ENCODE measurements at places on chromosomes 12 and 14.
A peak's percentile ranks its signal among the peaks of the same experiment; 100 is the strongest.

DNA sequence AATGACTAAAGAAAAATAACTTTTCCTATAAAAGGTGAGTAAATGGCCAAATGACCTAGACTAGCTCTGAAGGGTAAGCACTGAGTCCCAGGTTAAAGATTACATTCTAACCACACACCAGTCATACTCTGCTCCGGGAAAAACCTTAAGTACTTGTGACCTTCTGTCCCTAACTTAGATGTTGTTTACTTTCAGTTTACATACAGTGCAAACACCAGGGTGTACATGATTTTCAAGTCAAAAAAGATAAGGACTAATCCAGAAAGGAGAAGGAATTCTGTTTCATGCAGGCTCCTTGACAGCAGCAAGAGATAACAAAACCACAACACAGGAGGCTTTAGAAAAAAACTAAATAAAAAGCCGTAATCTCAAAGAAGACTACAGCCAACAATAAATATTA, 174.2 kb downstream of the PPM1H start:
- H3K4me1 ChIP-seq: no peaks in the 10 kb centered on the region
- no peaks in the 10 kb centered on the region for H3K36me3 ChIP-seq
- no peak for DNase-seq
- no peak overlapping the region for H3K27ac ChIP-seq

DNA sequence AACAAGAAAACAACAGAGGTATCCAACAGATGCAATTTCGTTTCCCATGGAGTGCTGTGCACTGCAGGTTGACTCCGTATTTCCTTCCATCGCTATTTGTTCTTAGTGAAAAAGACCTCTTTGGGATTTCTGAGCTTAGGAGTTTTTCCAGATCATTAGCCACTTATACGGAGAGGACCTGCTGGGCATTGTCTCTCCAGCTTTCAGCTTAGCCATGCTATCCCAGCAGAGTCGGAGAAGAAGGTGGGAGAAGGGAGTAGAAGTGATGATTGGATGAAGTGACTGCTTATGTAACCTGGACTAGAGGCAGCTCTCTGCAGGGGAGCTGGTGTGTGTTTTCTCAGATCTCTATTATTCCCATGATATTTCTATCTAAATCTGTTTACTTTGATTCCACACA, 737.7 kb downstream of the DIO2 start:
- peaks cover 4% of the 10 kb centered on the region for H3K27me3 ChIP-seq
- no peaks in the 10 kb centered on the region for H3K4me1 ChIP-seq
- no peaks in the 10 kb centered on the region for H3K36me3 ChIP-seq
- H3K4me3 ChIP-seq: no peak overlapping the region
- no peak overlapping the region for H3K27ac ChIP-seq

DNA sequence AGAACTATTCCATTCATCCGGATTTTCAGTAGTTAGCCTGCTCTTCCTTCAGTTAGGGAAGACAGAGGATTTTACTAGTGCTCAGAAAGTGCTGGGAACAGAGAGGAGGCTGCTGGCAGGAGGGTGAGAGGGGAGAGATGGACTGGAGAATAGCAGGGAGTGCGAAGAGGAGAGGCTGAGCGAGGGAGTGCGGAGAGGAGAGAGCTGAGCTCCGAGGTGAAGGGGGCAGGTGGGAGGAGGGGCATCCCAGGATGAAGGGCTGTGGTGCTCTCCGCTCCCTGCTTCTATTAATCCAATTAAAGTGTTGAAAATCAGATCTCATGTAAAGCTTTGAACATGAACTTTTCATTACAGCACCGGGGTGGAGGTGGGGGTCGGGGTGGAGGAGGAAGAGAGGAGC, 20.4 kb upstream of the SMOC1 start:
- DNase-seq: no peak
- no peaks in the 10 kb centered on the region for H3K4me1 ChIP-seq
- no peaks in the 10 kb centered on the region for H3K36me3 ChIP-seq
- H3K27me3 ChIP-seq: peaks cover 6% of the 10 kb centered on the region
- no peak overlapping the region for H3K4me3 ChIP-seq
- H3K27ac ChIP-seq: no peak overlapping the region

GRCh38 chr14:100359881-100360280, 36.7 kb downstream of the SLC25A47 start:
- H3K36me3 ChIP-seq: peaks cover 63% of the 10 kb centered on the region
- no peaks in the 10 kb centered on the region for H3K4me1 ChIP-seq
- no peak overlapping the region for H3K27ac ChIP-seq
- DNase-seq: no peak

DNA sequence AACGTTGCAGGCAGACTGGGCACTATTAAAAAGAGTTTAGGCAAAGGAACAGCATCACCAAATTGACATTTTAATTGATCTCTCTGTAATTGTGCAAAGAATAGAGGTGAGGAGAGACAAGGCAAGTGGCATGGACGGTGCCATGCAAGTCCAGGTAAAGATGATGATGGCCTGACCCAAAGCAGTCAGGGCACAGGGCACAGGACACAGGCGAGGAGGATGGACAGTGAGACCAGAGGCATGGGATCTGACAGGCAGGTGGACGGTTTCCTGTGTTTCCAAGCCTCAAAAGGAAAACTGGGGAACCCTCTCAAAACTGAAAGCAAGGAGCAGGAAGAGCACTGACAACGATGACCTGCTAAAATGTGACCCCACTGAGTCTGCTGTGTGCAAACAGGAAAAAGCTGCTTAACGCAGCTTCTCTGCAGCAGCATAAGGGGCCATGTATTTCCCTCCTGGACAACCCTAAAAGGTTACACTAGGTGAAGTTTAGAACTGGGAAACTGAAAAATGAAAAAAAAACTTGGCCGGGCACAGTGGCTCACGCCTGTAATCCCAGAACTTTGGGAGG, 50.9 kb downstream of the CLIP1 start:
- peaks cover 27% of the 10 kb centered on the region for H3K4me1 ChIP-seq
- peaks cover 3% of the 10 kb centered on the region for H3K36me3 ChIP-seq
- H3K4me3 ChIP-seq: no peak overlapping the region
- DNase-seq: no peak
- peak overlapping the region; percentile 17 for H3K27ac ChIP-seq

- H3K27ac ChIP-seq: no peak overlapping the region
- H3K36me3 ChIP-seq: no peaks in the 10 kb centered on the region
- peak; percentile 66 for DNase-seq
Measured at GRCh38 chr12:29519585-29520182, 22.2 kb upstream of the OVCH1 start.

DNA sequence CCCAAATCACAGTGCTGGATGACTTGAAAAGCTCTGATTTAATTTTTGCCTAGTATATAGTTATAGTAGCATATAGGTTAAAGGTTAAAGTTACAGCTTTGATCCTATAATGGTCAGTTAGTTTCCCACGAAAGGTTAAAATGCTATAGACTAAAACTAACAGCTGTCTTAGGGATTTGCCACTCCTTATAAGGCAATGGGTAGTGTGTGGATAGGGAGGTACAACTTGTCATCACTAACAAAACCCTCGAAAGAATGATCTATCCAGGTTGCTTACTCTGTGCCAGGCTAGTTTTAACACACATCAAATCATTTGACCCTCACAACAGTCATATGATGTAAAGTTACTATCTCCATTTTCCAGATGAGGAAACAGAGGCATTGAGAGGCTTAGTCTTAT, 11.7 kb downstream of the RCOR1 start:
- no peak for DNase-seq
- peaks cover 28% of the 10 kb centered on the region for H3K4me1 ChIP-seq
- H3K36me3 ChIP-seq: peaks cover 26% of the 10 kb centered on the region
- H3K27me3 ChIP-seq: no peaks in the 10 kb centered on the region
- H3K4me3 ChIP-seq: no peak overlapping the region
- no peak overlapping the region for H3K27ac ChIP-seq

GRCh38 chr14:66311990-66312389, 174.2 kb upstream of the CCDC196 start:
- H3K27me3 ChIP-seq: no peaks in the 10 kb centered on the region
- no peaks in the 10 kb centered on the region for H3K36me3 ChIP-seq
- no peak for DNase-seq
- no peak overlapping the region for H3K27ac ChIP-seq

DNA sequence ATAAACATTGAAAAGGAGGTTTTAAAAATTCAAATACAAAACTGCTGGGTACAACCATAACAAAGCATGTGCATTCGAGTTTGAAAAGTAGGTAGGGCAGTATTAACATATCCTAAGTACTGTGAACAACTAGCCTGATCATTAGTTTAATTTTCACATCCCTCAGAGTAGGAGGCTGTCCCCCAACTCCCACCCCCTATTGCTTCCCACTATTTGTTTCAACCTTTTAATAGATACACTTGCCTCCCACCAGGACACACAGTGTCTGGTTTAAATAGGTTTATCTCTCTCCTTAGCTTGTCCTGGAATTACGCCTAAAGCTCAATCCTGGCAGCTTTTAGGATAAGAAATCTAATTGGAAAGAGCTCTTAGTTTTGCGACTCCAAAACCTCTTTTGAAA, 2.1 kb downstream of the TAOK3 start:
- H3K27ac ChIP-seq: peak overlapping the region; percentile 43
- no peaks in the 10 kb centered on the region for H3K27me3 ChIP-seq
- peak overlapping the region; percentile 85 for H3K4me3 ChIP-seq
- no peaks in the 10 kb centered on the region for H3K36me3 ChIP-seq
- H3K4me1 ChIP-seq: peaks cover 24% of the 10 kb centered on the region

DNA sequence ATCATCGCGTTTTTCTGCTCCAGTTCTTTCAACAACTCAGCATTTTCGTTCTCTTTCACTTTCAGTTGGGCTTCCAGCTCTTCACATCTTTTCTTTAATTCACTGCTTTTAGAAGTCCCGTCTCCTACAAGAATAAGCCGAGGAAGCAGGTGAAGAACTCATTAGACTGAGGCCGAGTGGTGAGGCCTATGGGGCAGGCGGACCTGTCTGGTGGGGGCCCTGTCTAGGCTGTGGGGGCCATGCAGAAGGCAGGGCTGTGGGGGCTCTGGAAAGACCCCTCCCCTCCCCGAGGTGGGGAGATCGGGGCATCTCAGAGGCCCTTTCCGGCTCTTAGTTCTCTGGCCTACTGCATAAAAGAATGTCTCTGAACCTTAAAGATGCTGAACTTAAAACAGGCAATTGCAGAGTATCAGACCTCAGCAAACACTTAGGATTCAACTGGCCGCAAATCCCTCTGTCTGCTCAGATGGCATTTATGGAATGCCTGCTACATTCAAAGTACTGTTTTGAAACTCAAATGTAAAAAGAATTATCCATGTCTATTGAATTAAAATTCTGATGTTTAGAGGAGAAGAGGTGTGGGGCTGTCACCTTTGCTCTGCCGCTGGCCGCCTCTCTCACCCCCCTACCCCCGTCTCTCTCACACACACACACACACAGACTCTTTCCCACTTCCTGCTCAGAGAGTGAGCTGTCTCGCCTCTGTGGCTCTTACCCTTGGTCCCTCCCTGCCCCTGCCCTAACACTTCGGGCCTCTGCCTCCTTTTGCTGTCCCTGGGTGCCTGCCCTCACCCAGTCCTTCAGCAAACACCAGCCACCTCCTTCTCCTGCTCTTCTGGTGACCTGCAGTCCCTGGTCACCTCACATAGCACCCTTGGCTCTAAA, 34.7 kb downstream of the CCDC92 start:
- no peak for DNase-seq
- no peak overlapping the region for H3K27ac ChIP-seq
- no peaks in the 10 kb centered on the region for H3K27me3 ChIP-seq
- H3K36me3 ChIP-seq: no peaks in the 10 kb centered on the region
- H3K4me1 ChIP-seq: no peaks in the 10 kb centered on the region

GRCh38 chr12:49019443-49020324, 1.1 kb upstream of the PRKAG1 start:
- H3K27ac ChIP-seq: peak overlapping the region; percentile 95
- peak overlapping the region; percentile 82 for H3K4me3 ChIP-seq
- peaks cover 40% of the 10 kb centered on the region for H3K36me3 ChIP-seq
- no peaks in the 10 kb centered on the region for H3K27me3 ChIP-seq
- peaks cover 16% of the 10 kb centered on the region for H3K4me1 ChIP-seq
- DNase-seq: peak; percentile 61

GRCh38 chr12:98637068-98637467, 7.5 kb downstream of the IKBIP start:
- no peak overlapping the region for H3K27ac ChIP-seq
- H3K4me1 ChIP-seq: peaks cover 4% of the 10 kb centered on the region
- H3K36me3 ChIP-seq: no peaks in the 10 kb centered on the region
- H3K27me3 ChIP-seq: no peaks in the 10 kb centered on the region
- no peak for DNase-seq
- H3K4me3 ChIP-seq: no peak overlapping the region

- H3K4me1 ChIP-seq: peaks cover 35% of the 10 kb centered on the region
- H3K36me3 ChIP-seq: no peaks in the 10 kb centered on the region
- H3K27me3 ChIP-seq: no peaks in the 10 kb centered on the region
- peak; percentile 64 for DNase-seq
- H3K4me3 ChIP-seq: peak overlapping the region; percentile 90
Measured at GRCh38 chr12:79689477-79690141, 1.2 kb downstream of the PAWR start.

GRCh38 chr12:71472441-71472911, 32.9 kb downstream of the LGR5 start:
- DNase-seq: no peak
- H3K27me3 ChIP-seq: no peaks in the 10 kb centered on the region
- H3K4me1 ChIP-seq: peaks cover 6% of the 10 kb centered on the region
- no peak overlapping the region for H3K27ac ChIP-seq
- H3K36me3 ChIP-seq: no peaks in the 10 kb centered on the region
- no peak overlapping the region for H3K4me3 ChIP-seq

GRCh38 chr14:64038841-64039542, 186.2 kb downstream of the SYNE2 start:
- no peak overlapping the region for H3K27ac ChIP-seq
- no peaks in the 10 kb centered on the region for H3K27me3 ChIP-seq
- H3K36me3 ChIP-seq: no peaks in the 10 kb centered on the region
- DNase-seq: no peak

DNA sequence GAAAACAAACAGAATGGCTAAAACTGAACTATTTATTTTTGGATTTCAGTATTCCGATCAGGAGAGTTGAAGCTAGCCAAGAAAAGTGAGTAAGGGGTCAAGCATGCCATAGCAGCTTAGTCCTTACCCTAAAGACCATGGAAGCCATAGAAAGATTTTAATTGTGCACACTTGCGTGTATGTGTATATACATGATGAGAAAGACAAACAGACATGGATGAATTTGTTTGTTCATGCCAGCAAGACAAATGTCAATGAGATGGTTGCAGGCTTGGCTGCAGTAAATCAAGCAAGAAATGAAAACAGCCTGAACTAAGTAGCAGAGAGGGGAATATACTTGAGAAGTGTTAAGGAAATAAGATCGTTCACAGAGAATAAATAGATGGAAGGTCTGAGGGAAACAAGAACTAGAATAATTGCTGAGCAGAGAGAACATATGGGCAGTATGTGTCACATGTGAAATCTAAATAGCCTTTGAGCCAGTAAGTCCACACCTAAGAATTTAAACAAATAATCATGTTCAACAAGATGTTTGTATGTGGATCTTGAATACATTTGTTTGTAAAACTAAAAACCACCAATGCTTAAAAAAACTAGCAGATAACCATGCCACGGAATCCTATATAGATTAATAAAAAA, 14.8 kb downstream of the SNW1 start:
- no peaks in the 10 kb centered on the region for H3K27me3 ChIP-seq
- DNase-seq: no peak
- peaks cover 60% of the 10 kb centered on the region for H3K36me3 ChIP-seq
- H3K4me1 ChIP-seq: no peaks in the 10 kb centered on the region
- H3K4me3 ChIP-seq: no peak overlapping the region

DNA sequence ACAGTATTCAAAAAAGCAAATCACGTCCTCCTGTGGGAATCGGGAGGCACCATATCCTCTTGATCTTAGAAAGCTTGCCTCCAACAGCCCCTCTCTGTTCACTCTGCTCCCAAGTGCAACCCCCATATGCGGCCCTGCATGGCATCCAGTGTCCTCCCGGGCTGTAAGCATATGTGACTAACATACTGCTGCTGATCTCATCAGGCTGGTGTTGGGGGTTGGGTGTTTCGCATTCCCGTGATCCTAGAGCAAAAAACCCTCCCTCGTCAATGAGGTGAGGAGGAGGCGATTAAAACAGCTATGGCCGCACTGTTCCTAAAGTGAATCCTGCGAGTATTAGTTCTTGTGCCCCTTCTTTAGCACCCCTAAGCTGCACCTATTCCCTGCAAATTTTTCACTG, 28.1 kb upstream of the PPM1A start:
- H3K4me1 ChIP-seq: no peaks in the 10 kb centered on the region
- no peaks in the 10 kb centered on the region for H3K36me3 ChIP-seq
- no peaks in the 10 kb centered on the region for H3K27me3 ChIP-seq
- H3K4me3 ChIP-seq: no peak overlapping the region
